Activated T-cell treated with anti-CD3 and anti-CD28 coated beads for 48 hours (primary cell): ENCODE measurements at places on chromosomes 3 and 15.

DNA sequence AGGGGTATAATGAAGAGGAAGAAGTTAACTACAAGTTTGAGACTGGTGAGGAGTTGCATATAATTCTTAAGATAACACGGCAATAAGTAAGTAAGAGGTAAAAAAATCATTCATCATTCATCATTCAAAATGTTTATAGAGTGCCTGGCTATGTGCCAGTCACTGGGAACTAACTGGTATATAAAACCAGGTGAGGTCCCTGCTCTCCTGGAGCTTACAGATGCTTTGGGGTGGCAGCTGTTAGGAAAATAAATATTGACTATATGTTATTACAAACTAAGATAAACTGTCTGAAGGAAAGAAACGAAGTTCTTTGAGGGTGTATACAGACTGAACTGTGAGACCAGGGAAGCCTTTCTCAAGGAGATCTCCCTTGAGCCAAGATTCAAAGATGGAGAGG lies 2.9 kb downstream of the CASR start:
- DNase-seq = no peak

DNA sequence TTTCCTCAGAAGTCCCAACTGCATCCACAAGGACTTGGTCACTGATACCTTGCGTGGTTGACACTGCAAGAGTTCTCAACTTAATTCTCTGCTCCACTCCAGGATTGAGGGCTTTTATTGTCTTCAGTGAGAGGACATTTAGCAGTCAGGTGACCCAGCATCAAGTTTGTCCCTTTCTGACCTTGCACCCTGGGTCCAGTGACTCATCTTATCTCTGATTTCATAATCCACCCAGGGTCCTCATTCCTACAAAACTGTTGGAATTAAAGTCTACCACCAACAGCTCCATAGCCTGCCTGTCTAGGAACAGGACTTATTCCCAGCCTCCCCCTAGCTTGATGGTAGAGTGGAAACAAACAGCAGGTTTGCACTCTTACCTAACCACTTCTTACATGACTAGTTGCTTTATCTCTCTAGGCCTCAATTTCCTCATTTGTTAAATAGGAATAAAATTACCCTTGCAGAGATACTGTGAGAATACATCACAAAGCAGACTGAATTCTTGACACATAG lies 151.3 kb upstream of the LPP start:
- DNase-seq = no peak

DNA sequence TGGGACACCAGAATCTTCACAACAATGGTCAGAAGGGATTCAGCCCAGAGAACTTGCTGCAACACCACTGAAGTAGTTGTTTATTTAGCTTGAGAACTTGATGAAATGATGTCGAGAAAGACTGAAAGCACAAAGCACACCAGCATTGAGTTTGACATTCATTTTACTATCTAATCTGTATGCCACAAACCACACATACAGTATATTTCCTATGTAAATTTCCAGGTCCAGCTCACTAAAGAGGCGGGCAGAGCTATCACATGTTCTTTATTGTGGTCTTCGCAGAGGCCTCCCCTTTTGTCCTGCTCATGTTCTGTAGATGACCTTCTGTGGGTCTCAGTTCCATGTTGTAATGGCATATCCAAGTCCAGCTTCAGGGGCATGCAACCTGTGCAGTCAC lies 10.4 kb upstream of the FMN1 start:
- no peak for DNase-seq

DNA sequence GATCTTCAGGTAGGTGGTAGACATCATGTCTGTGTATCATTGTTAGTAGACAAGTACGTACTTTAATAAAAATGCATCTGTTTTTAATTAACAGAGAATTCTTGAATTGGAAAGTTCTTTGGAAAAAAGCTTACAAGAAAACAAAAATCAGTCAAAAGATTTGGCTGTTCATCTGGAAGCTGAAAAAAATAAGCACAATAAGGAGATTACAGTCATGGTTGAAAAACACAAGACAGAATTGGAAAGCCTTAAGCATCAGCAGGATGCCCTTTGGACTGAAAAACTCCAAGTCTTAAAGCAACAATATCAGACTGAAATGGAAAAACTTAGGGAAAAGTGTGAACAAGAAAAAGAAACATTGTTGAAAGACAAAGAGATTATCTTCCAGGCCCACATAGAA lies 149.1 kb upstream of the LRRFIP2 start:
- no peak for DNase-seq

DNA sequence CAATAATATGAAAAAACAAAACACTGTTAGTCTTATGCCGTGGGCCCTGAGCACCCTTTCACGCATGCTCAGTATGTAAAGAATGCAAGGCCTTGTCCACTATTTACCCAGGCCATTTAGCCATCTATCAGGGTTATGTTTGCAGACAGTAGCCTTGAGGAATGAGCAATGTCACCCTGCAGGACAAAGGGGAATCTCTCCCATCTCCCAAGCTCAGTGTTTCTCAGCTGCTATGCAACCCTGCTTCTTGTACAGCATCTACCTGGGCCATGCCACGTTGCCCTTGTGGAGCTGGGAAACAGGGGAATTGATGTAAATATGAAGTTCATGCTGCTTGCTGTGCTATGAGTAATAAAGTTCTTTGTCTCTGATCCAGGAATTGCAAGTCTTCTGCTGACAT lies 51.5 kb upstream of the SLCO2A1 start:
- DNase-seq = no peak

DNA sequence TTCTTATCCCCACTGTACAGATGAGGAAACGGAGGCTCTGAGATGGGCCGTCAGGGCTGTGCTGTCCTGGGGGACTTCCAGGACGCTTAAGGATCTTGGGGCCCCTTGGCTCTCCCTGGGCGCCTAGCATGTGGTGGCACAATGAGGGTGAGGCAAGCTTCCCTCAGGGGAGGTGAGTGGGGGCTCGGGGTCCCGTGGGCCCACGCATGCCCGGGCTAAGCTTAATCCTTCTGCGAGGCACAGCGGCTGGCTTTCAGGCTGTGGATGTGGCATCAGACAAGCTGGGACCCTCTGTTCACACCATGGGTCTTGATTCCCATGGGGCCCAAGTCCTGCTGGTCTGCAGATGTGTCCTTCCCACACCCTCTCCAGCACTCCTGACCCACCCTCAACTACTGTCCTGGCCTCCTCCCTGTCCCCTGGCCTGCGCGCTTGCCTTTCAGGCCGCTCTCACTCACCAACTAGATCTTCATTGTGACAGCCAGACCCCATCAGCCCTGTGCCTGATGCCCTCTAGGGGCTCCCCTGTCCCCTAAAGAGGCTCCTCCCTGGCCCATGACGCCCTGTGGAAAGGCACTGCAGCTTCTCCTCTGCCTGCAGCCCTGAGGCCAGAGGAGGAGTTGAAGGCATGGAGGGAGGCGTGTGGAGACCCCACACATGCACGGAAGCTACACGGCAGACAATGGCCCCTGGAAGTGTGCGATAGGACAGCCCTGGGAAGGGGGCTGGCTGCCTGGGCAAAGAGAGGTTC lies 11.3 kb downstream of the DUSP7 start:
- no peak for DNase-seq

DNA sequence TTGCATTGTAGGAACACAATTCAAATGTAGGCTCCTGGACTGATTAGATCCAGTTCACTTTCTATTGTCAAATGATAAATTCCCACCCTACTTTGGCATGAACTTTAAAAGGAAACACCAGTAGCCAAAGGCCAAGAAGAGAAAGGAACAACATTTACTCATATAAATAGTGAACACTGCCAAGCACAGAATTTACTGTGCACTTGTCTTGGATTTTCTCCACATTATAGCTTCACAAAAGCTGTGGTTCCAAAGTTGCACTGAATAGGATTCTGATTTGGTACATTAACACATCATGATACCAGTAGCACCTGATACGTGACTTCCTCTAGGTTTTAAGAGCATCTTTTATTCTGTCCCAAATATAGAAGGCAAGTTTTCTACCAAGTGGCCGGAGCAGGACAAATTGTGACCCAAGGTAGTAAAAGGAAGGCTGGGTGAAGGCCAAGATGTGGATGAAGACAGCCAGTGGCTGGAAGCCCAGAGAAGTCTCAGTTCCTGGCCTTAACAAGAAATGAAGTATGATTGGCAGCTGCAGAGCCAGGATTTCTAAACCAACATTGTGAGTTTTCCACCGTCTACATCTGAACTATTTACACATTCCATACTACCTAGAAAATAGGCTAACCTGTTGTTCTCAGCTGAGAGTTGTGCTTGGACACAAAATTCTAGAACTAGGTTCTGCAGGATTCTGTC lies 206.7 kb downstream of the THRB start:
- no peak for DNase-seq

GRCh38 chr3:197327701-197328100 lies 29.3 kb upstream of the DLG1 start:
- DNase-seq = no peak

DNA sequence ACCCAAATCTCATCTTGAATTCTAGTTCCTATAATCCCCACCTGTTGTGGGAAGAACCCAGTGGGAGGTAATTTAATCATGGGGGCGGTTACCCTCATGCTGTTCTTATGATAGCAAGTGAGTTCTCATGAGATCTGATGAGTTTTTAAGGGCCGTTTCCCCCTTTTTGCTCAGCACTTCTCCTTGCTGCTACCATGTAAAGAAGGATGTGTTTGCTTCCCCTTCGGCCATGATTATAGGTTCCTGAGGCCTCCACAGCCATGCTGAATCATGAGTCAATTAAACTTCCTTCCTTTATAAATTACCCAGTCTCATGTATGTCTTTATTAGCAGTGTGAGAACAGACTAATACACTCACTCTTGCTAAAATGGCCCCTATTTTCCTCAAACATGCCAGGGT lies 374.7 kb downstream of the TUSC7 start:
- DNase-seq = no peak

DNA sequence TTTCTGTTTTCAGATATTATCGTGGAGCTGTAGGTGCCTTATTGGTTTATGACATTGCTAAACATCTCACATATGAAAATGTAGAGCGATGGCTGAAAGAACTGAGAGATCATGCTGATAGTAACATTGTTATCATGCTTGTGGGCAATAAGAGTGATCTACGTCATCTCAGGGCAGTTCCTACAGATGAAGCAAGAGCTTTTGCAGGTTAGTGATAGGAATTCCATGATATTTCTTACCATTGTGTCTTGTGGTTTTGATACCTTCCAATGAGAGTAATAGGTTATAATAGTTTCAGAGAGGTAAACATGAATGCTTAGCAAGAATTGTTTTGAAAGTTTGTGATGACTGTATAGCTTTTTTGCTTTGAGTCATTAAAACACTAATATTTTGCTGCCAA lies 8.5 kb downstream of the RAB11A start:
- no peak for DNase-seq
